Cerebellum (tissue), 4 donors: ENCODE measurements at places on chromosomes 6 and 20.

DNA sequence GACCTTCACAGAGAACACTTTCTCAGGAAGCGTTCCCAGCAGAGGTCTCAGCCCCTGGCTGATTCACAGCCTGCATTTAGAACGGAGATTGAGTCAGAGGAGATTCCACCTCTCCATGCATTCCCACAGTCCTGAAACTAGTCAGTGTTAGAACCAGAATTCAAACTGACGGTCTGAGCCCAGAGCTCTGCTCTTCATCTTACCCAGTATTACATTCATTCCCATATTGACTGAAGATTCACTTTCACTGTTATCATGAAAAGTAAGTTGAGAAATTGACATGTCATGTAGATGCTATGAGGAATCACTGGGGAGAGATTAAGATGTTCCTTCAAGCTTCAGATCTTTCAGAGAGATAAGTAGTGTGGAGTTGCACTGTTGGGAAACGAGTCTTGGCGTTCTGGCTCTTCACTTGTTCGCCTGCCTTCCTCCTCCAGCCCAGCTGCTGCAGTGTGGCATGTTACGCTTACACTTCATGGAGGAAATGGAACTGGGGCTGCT lies 28.3 kb downstream of the MAS1 start:
- no peak for DNase-seq

DNA sequence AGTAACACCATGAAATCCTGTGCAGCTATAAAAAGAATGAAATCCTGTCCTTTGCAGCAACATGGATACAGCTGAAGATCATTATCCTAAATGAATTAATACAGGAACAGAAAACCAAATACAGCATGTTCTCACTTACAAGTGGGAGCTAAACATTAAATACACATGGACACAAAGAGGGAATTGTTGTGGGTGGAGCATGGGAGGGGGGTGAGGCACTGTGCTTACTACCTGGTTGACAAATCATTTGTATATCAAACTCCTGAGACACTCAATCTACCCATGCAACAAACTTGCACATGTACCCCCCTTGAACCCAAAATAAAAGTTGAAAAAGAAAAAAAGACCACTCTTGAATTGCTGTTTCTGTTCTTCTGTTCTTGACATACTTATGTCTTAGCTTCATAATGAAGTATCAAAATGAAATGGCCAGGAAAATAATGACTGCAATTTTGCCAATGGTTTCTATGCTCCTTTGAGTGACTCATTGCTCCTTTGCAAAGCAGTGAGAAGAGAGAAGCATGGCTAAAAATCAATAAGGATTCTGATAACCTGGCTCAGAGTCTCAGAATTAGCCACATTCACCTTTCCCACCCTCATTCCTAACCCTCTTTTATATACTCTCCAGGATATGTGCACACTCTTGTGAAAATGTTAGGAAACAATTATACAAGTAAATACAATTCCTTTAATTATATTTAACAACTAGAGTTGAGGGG lies 71.0 kb downstream of the CYP39A1 start:
- no peak for DNase-seq

DNA sequence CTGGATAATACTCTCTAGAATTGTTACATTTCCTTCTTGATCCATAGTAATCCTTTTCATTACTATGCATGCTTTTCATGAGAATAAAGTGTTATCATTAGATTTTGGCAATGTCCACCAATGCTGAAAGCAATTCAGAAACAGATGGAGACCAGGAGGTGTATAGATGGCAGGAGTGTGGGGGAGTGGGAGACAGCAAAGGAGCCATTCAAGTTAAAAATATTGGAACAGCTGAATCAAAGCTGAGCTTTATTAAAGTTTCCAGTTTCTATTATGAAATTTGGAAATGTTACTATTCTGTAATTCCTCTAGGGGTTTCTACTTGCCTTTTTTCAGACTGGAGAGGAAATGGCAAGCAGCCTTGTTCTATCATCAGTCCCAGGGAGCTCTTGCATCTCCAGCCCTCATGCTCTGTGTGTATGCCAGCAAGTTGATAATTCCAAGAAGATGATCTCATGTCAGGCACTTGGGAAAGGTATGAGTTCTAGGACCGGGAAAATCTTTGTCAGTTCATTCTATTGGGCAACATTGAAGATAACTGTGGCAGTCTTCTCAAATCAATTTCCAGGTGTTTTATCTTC lies 228.0 kb downstream of the CD109 start:
- DNase-seq, result no peak

GRCh38 chr6:16295060-16295459 lies 56.7 kb downstream of the GMPR start:
- DNase-seq, result no peak

GRCh38 chr6:19668710-19669109 lies 168.5 kb upstream of the ID4 start:
- no peak for DNase-seq

DNA sequence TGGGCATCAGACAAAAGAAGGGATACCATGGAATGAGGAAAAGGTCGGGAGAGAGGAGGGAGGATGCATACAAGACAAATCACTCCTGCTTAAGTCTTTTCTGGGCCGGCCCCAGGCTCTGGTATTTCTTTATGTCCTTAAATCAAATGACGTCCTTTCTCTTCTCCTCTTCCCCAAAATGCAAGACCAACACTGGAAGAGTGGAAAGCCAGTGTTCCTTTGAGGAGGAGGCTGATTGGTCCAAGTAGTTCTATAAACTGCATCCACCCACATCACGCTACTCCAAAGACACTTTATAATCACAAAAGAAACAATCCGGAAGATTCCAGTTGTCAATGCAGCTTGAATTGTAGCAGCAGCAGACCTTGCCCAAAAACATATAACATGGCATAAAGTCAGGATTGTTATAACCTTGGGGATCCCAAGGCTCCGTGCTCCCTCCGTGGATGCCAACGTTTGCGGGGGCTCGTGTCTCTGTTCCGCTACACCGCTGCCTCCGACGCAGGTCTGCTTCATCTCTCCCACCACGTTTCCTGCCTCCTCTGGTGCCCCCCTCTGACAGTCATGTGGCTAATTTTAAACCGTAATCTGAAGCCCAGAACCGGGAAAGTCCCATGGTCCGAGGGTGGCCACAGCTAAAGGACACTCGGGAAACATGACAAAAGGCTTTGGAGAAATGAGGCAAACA lies 47.1 kb downstream of the MCUR1 start:
- DNase-seq, result no peak

DNA sequence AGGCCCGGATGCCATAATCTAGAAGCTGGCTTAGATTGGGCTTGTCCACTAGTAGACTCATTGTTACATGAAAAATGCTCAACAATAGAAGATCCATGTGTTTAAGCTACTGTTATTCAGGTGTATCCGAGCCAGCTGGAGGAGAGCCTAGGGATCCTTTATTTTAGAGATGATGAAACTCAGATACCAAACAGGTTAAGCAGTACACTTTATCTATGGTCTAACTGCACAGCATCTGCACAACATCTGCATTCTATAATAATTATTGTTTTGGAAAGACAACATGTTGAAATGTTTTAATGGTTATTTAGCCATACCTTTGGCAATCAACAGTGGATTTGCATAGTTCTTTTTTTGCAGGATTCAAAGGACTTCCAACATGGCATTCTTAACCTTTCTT lies 134.1 kb downstream of the RFPL4B start:
- no peak for DNase-seq

DNA sequence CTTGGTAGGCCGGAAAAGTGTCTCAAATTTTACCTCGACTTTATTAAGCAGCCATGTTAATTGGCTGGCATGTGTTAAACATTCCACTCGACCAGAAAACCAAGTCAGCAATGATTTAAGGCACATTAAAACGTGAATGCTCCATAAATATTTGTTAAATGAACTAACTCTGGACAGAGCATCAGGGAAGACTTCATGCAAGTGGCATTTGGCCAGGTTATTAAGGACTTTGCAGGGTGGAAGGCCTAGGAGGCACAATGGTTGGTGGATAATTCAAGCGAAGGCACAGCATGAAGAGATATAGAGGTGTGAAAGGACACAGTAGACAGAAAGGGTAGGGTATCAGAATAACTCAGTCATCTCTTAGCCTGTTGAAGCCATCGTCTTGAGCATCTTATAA lies 23.0 kb downstream of the ELOVL5 start:
- DNase-seq, result no peak

DNA sequence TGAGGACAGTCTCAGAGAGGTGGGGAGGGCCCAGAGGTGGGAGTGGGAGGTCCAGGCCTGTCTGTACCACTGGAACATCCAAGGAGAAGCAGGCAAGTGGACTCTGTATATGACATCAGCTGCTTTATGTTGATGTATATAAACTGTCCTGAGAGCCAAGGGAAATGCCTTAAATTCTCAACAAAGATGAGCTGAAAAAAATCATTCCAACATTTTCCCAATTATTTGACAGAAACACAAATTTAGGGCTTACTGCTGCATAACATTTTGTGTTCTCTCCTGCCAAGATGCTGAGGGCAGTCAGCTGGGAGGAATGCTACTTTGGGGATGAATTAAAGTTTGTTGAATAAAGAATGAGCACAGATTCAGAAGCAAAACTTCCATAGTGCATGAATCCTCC lies 52.8 kb downstream of the FOXC1 start:
- no peak for DNase-seq

DNA sequence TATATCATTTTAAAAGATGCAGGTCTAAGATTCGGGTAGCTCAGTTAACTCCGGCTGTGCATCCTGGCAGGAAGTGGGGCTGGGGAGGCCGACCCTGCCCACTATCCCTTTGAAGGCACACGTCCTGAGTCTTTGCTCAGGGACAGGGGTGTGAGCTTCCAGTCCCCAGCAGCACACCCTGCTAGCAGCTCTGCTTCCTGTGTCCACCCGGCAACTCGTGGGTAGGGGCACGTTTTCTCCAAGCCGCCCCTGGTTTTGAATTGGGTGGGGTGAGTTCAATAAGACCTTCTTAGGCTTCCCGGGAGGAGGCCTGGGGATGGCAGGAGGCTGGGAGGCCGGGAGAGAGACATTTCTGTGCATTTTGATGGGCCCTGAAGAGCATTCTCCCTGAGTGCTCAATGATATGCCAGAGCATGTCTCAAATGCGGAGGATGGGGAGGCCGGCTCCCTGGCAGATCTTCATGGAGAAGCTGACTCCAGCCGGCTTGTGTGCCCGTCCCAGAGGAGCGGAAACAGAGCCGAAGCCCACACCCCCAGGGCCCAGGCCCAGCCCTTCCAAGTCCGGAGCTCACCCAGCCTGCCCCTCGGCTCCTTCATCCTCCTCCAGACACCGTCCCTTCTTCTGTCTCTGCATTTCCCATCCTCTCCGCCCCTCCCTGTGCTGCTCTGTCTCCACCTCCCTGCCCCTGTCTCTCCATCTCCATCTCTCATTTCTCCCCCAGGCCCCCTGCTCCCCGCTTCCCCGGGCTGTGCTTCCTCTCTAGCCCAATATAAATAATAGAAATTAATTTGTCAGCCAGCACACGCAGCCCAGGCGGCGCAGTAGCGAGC lies 36.3 kb upstream of the ZFAND3 start:
- peak; percentile 70 for DNase-seq

DNA sequence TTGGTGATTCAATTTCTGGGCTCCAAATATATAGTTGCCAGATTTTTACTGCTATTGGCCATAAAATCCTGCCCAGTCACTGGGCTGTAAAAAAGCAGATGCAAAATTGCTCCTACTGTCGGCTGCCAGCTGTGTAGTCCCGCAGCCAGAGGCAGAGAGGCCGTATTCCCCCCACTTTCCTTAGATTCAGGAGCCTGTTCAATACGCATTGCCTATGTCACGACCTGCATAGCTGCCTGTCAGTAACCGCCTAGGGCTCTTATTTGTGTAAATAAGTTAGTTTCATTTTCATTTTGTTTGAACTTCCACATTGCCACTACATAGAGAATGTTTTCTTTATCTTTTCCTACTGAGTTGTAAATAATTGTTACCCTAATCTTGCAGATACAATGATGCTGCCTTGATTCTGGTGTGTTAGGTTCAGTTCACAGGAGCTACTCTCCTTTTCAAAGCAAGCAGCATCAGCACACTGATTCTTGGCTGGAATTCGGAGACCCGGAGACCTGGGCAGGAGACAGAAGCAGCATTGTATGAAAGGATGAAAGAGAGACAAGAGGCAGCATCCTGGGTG lies 46.0 kb upstream of the UST start:
- no peak for DNase-seq
